ENCODE measurements at places on chromosomes 4 and X. TPM values are rescaled to one million over a fixed set of nuclear protein-coding genes. Genes with fewer than 3 reads are reported as not detected.

DCAF8L2 gene
- not detected for total RNA-seq

CTAG1B gene
- total RNA-seq, result not detected

CCNA2 gene
- 19.9 TPM for total RNA-seq

TMEM255A gene
- 0.88 TPM for total RNA-seq
